ENCODE measurements at places on chromosomes 5 and 9. TPM values are rescaled to one million over a fixed set of nuclear protein-coding genes. Genes with fewer than 3 reads are reported as not detected.

Gene LIFR
- 14.2 TPM for polyA plus RNA-seq

GRCh38 chr9:105972466-105973204 lies 278.3 kb downstream of the TMEM38B start:
- no peak for DNase-seq

- peak; percentile 51 for DNase-seq
Measured at GRCh38 chr5:123754908-123755307, 242.9 kb downstream of the CSNK1G3 start.

DNA sequence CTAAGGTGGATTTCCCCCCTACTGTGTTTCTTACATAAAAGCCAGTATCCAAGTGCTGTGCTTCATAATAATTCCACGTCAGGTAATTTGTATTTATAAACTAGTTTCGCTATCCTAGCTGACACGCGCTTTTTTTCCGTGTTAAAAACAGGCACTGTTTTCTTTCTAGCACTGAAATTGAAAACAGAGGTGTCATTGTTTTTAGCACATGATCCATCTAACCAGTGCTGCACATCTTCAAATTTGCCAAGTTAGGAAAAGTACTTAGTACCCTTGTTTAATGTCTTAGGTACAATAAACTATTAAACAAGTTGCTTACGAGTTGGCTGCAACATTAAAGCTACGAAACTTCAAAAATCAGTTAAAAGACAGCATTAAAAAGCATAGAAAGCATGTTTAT lies 49.9 kb downstream of the JMY start:
- DNase-seq: no peak

Gene SYK
- polyA plus RNA-seq: 13.7 TPM

DNA sequence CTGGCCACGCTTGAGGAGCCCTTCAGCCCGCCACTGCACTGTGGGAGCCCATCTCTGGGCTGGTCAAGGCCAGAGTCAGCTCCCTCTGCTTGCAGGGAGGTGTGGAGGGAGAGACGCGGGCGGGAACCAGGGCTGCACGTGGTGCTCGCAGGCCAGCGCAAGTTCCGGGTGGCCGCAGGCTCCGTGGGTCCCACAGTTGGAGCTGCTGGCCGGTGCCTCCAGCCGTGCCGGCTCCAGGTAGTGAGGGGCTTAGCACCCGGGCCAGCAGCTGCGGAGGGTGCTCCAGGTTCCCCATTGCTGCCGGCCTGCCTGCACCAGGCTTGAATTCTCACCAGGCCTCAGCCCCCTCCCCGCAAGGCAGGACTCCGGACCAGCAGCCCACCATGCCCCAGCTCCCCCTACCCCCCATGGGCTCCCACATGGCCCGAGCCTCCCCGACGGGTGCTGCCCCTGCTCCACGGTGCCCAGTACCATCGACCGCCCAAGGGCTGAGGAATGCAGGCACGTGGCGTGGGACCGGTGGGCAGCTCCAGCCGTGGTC lies 192.8 kb upstream of the IZUMO3 start:
- no peak for DNase-seq

Gene CXCL14
- 2.5 TPM for polyA plus RNA-seq

Gene ZNF658
- polyA plus RNA-seq: 1.3 TPM

DNA sequence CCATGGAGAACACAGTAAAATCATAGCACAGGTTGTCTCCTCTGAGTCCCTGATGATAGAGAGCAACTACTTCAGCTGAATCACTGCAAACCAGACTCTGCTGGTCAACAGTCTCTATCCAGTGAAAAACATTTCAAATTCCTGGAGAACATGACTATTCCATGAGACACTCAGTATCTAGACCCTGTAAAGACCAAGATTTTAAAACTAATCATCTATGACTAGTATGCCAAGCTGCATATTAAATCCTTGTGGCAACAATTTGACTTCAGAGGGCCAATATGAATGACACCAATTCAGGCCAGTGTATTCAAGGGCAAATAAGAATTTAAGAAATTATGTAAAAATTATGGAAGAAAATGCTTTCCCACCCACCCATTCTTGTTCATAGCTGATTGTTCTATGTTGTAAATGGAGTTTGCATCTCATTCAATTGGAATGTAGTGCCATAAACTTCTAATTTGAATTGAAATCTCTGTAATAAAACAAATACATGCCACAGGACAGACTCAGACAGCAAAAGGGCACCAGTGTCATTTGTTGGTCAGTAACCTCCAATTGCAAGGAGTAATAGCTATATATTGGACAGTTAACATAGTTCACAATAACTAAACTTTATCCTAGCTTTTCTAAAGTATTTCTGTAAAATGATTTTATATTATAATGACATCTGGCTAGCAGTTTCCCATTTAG lies 80.1 kb upstream of the LPAR1 start:
- DNase-seq: no peak

DNA sequence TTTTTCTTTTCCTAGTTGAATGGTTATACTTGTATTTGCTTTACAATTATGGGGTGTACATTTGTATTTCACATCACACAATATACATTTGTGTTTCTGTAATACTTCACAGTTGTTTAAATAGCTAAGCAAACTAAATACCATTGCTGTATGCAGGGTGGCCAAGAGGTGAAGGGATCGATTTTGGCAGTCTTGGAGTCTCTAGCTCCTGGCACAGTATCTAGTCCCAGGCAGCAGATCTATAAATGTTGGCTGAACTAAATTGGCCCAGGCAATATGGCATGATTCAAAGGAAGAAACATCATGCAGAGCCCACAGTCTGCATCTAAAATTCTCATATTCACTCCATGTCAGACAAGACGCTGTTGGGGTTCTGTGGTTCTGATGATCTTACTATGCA lies 110.1 kb upstream of the GPBP1 start:
- no peak for DNase-seq

DNA sequence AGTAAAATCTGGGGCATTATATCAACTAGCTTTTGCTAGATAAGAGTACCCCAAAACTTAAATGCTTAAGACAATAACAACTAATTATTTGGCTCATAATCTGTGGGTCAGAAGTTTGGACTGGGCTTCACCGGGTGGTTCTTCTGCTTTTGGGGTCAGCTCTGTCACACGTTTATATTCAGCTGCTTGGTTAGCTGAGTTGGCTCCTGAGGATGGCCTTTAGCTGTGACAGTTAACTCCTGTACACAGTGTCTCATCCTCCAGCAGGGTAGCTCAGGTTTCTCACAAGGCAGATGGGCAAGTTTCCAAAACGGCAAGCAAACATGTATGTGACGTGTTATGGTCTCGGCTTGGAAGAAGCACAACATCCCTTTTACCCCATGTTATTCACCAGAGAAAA lies 488.2 kb downstream of the TLE4 start:
- DNase-seq: no peak

DNA sequence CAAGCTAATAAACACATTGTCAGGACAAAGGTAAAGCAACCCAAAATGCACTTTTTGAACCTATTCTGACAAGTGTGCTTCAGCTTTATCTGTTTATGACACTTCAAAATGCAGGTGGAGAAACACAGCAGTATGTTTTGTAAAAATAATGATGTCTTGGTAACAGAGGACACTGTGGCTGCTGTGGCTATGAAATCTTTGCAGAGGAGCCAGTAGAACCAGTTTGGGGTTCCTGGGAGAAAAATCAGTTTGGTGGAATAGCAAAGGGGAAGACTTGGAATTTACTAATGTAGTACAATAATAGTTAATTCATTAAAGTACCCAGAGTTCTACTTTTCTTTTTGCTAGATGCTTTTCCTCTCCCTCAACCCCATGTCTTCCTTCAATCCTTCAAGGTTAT lies 40.6 kb downstream of the SIL1 start:
- no peak for DNase-seq

DNA sequence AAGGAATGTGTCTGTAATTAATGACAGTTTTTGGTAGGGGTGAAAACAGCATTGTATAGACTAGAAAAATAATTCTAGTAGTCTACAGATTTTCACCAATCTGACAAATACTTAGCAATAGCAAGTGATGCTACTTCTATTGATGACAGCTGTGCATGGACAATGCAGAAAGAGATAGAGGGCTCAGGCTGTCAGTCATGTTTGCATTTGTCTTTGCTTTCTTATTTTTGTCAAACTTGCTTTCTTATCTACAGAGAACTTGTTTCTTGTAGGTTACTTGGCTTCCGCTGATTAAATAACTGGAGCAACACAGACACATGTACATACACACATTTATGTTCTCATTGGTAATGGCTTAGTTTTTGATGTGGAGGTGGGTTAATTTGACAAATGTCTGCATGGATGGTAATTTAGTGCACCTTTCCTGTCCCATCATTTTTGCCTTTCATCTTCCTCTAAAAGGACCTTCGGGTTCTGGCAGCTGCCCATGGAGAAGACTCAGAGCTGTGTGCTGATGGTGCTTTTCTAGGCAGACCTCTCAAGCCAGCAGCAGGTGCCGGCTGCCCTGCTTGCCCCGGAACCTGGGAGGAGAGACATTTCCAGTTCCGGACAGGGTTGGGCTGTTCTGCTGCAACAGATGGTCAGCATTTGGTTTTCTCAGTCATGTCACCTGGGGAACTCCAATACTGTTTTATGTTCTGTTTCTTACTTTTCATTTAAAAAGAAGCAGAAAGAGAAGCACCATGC lies 28.8 kb downstream of the CAMK4 start:
- no peak for DNase-seq

Gene NEUROG1
- polyA plus RNA-seq: not detected

Gene RNF20
- polyA plus RNA-seq: 9.3 TPM

Gene GTF2H2C
- 18.3 TPM for polyA plus RNA-seq

- DNase-seq: no peak
Measured at GRCh38 chr5:68661237-68661636, 432.6 kb upstream of the SLC30A5 start.

DNA sequence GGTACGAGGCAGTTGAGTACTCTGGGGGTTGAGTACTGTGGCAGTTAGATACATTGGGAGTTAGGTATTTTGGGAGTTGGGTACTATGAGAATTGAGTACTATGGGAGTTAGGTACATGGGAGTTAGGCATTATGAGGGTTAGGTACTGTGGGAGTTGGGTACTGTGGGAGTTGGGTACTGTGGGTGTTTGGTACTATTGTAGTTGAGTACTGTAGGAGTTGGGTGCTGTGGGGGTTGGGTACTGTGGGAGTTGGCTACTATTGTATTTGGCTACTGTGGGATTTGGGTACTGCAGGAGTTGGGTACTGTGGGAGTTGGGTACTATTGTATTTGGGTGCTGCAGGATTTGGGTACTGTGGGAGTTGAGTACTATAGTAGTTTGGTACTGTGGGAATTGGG lies 4.8 kb upstream of the SLC6A19 start:
- no peak for DNase-seq

DNA sequence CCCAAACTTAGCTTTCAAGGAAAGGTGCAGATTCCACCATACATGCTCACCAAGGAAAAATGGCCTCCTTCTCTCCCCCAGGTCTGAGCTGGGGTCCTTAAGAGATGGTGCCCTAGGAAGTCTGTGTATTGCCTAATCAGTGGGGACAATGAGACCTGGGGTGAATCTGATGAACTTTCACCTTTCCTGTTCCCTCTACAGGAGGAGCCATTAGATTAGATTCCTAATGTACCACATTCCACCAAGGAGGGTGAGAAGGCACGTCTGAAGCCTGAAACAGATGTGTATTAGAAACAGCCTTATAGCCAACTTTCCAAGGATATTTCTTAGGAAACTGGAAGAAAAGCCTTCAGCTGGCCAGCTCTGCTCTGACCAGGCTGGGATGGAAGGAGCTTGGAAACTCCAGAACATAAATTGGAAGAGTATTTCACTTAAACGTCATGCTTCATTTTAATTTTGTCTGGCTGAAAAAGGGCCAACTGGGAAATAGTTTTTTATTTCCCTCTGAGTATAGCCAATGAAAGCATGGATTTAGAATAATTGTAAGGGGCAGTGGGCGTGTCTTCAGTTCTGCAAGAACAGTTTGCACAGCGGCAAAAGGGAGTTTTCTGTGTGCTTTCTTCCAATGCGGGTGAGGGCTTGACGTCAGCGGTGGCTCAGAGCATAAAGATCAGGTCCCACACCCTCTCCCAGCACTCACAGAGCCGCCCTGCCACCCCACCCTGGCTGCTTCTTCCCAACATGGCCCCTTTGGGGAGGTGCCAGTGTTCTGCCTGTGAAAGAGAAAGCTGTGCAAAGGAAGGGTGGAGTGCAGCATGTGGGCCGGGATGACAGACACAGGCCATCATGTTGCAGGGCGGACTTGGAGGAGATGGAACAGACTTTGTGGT lies 210.9 kb downstream of the ESM1 start:
- no peak for DNase-seq

DNA sequence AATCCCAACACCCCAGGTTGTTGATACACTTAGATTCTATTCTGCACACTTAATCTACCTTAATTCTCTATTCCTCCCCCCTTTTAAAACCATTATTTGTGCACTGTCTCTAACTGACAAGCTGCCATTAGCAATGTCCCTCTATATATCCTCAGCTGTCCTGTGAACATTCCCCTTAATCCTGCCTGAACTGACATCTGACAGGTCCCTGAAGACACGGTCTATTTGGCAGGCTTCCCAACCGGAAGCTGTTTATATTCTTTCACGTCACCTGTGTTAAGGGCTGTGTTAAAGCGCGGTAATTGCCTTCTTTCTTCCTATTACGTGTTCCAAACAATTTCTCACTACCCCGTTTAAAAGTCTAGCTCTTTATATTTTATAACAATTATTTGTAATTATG lies 277.3 kb downstream of the CDH9 start:
- DNase-seq: no peak

- DNase-seq: no peak
Measured at GRCh38 chr5:152124409-152125041, 199.9 kb upstream of the GLRA1 start.

DNA sequence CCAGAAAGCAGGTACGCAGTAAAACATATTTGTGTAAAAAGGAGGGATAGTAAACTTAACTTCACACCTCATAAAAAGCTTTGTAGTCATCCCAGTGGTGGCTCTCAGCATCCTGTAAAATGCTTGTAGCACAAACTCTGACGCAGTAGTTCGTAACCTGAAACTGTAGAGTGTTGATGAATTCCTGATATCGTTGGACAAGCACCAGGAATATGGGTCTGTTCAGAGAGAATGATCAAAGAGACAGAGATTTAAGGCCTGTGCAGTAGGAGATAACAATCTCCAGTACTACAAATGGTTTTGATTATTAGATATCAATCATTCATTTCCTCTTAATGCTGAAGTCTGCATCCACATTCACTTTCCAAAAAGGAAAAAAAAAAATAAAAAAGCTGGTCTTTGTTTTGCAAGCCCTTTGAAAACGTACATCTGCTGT lies 148.5 kb downstream of the KIAA0825 start:
- DNase-seq: no peak

Gene RORB
- 1.1 TPM for polyA plus RNA-seq

DNA sequence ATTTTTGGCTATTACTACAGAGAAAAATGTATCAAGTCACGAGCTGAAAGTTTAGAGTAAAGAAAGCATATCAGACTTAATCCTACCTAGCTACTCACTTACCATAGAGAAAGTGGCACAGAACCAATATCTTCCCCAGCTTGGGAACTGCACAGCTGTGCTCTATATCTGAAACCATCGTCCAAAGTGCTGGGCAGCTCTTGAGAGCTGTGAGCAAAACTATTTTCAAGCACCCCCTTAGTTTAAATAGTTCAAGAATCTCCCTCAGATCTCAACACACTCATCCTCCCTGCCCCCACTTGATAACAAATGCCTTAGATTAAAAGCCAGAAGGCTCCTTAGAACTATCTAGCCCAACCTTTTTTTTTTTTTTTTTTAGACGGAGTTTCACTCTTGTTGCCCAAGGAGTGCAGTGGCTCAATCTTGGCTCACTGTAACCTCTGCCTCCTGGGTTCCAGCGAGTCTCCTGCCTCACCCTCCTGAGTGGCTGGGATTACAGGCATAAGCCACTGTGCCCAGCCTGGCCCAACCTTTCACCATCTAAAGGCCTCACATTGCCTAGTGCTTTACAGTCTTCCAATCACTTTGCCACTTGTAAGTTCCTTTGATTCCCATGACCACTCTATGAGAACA lies 94.2 kb upstream of the APC start:
- peak; percentile 29 for DNase-seq

Measured in lung (tissue), 17 donors.